Stimulated activated CD8-positive, alpha-beta memory T cell treated with anti-CD3 and anti-CD28 coated beads, Interleukin-15, amount 100 ng/mL, for 4 hours (primary cell): ENCODE measurements at places on chromosomes 12 and 14.

DNA sequence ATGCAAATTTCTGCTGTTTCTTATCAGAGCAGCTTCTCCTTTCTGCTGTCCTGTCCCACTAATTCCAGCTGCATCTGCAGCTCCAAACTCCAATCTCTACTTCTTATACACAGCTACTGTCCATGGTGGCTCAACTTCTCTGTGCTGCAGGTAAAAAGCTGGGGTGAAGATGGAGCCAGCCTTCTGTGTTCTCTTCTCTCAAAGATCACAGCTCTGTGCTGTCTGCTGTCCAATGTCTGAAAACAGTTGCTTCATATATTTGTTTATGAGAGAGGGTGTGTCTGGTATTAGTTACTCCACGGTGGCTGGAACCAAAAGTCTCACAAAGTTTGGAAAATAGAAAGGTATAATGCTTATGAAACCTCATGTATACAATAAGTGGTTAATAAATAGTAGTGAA lies 445.8 kb upstream of the TBX3 start:
- no peak for DNase-seq

DNA sequence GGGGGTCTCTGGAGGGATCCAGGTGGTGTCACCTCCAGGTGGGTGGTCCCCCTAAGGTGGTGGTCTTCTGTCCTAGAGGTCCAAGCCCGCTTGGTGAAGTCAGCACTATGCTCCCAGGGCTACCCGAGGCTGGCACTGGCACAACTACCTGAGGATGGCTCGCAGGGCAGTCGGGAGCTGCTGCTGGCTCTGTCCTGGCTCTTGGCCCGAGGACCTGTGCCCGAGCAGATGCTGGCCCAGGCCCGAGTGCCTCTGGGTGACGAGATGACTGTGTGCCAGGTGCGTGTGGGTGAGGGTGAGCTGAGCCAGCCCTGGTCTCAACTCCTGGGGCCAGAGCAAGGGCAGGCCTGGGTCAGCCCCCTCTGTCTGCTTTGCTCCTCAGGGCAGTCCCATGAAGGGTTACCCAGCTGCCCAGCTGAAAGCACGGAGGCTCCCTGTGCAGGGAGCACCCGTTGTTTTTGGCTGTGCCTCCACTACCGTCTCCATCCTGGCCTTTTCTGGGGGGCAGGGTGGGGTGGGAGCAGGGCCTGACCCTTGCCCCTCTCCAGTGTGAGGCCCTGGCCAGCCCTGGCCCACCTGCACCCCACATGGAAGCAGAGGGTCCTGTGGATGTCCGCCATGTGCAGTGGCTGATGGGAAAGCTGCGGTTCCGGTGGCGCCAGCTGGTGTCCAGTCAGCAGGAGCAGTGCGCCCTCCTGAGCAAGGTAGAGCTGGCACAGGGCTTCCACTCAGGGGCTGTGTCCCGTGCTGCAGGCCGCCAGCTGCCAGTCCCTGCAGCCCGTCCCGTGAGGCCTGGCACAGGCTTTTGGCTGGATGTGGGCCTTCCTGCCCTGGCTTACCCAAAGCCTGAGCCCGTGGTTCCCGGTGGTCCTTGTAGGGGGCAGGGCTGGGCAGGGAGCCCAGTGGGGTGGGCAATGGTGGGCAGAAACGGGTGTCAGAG lies 1.3 kb downstream of the TEDC1 start:
- DNase-seq: no peak

DNA sequence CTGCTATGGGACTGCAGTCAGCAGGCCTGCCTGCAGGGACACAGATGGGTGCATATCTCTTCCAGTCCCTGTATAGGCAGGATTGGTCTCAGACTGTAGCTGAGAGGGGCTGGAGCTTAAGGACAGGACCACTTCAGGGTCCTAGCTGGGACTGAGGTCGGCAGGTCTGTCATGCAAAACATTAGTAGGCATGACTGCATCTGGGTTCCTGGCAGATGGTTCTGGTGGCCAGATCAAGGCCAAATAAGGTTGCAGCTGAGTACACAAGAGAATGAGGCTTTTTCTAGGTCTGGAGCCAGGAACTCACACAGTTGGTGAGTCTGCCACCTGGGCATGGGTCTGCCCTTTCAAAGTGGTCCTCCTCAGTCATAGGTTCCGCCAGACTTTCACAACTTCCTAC lies 155.8 kb downstream of the TPH2 start:
- no peak for DNase-seq

GRCh38 chr12:131367983-131368667 lies 342.8 kb upstream of the SFSWAP start:
- DNase-seq: no peak

DNA sequence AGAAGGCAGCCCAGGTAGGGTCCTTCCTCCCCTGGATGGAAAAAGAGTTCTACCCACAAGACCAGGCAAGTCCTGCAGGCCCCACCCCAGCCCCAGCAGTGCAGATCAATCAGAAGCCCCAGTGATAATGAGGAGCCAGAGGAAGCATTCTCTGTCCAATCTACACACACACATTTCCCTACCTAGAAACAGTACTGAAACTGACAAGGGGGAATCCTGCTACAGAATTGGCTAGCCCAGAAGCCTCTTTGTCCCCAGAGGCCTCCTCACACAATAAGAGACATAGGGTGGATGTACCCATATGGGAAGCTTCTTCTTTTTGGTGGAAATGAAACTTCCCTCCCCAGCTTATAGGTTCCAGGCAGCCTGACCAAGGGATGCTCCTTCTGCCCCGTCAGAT lies 9.9 kb downstream of the FSCB start:
- DNase-seq: no peak
